Glutamatergic neuron (in vitro differentiated cells): ENCODE measurements at places on chromosomes 3 and 15.

- DNase-seq: no peak
Measured at GRCh38 chr15:63212050-63213004, 22.9 kb downstream of the RAB8B start.

DNA sequence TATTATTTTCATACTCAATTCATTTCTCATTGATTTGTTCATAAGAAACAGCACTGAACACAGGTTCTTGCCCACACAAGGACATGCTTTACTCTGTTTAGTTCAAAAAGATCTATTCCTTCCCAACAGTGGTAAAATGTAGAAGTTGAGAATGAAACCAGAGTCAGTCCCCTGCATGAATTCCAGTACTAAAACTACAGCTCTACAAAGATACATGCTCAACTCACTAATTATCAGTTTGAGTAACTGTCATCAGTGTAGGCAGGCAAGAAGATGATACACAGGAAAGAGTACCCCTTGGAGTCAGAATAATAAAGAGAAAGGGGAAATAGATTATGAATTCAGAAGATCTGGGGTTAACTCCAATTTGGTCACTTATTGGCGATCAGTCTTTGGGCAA, 43.2 kb downstream of the NR2E3 start:
- DNase-seq: no peak

DNA sequence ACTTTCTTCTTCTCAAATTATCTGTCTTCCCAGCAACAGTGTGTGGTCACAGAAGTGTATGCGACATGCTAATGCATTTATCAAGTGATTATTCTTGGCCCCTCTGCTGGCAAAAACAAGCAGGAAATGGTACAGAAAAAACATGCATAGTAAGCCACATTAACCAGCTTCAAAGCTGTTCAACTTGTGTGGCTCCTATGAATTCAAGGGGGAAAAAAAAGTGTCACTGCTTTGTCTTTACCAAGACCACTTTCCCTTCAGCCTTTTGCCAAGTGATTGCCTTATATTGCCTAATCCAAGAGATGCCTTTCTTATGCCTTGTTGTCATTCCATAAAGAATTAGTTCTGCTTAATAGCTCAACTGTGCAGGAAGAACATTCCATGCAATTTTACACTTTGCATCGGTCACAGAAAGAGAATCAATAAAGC, 39.1 kb downstream of the PRTG start:
- DNase-seq: no peak

GRCh38 chr3:176632925-176633324, 564.4 kb downstream of the TBL1XR1 start:
- DNase-seq: no peak

DNA sequence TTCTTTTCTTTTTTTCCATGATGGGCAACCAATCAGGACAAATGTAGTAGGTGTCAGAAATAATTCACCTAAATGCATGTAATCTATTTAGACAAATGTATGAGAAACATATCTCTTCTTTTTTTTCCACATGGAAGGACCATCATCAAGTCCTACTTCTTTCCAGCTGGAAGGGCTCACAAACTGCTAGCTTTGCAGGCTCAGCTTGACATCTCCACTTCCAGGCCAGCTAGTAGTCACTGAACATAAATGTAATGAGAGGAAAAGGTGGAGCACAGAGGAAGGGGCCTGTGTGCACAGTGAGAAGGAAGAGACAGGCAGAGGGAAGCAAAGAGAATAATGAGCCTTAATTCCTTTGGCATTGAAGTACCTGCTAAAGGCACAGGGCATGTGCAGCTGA, 504.9 kb downstream of the MCTP2 start:
- no peak for DNase-seq

DNA sequence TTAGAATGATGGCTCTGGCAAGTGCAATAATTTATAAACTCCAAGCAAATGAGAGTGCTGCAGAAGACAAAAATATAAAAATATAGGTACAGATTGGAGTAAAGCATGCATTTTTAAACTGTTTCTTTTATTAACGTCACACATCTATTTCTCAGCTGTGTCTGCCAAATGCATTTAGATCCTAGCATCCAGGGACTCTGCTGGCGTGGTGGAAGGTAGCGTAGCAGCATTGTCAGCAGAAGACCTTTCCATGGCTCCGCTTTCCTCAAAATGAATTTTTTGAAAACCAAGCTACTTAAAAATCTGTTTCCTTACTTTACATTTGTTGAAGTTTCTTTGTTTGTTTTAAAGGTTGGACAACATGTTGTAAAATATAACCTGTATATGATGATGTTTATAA, 16.3 kb upstream of the ATP10A start:
- DNase-seq: no peak
